NCI-H524 treated with DMSO at 0.1 percent for 48 hours (cell line): ENCODE measurements at places on chromosomes 7 and 10.

GRCh38 chr10:98446151-98446660, 529 bp downstream of the HPS1 start:
- DNase-seq = no peak

- no peak for DNase-seq
These were observed 195.7 kb upstream of the CELF2 start for GRCh38 chr10:10821926-10822325.

DNA sequence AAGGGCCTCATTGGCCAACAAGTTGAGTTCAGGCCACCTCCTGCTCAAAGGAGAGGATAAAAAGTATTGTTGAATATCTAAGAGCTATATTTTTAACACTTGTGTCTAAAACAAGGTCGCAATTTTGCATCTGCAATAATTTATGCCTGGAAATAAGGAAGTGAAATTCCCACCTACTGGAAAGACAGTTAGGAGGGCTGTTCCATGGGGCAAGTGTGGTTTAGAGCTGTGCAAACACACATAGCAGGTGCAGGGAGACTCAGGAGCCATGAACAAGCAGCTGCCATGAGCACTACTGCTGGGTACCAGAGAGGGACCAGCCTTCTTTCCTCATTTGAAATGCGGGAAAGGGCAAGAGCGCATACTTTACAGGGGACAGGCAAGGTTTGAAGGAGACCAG, 35.5 kb upstream of the IKZF1 start:
- no peak for DNase-seq

GRCh38 chr10:16612115-16612980, 90.7 kb upstream of the C1QL3 start:
- no peak for DNase-seq

DNA sequence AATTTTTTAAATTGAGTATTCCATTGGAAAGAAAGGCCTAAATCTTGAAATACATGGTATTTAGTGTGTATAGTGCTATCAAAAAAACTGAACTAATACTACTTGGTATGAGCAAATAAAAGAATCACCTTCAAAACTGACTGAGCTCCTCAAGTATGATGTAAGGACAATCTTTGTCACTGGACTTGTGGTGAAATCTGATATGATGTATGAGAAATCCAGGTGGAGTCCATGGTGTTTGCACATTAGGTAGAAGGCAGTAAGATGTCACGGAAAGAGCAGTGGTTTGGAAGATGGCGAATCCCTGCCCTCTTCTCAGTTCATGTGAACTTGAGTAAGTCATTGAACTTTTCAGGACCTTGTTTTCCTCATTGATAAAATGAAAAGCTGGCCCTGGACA, 62.1 kb upstream of the COL1A2 start:
- DNase-seq = no peak

DNA sequence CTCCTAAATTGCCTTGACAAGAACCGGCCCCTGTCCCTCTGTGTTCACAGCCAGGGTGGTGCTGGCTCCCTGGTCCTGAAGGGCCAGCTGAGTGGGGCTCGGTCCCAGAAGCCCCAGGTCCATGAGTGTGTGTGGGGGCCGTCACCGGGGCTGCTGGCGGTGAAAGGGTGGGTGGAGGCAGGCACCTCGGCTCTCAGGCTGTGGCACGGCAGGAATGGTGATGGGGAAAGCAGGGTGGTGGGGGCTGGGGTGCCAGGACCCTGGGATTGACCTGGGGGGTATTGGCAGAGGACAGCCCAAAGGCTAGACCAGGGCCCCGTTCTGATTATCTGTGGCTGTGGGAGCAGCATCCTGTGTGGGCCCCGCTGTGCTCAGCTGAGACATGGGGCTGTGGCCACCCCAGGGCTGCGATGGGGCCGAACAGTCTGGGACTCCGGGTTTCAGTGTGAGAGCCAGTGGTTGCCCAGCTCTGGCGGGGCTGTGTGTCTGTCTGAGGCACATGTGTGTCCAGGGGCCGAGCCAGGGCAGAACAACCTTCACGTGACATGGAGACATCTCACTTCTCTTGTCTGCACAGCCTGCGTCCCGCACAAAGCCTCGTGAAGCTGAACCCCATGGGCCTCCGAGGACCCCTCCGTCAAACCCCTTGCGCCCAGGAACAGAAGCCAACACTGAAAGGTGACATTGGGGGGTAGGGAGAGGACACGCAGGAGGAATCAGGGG, 144.2 kb downstream of the ELFN1 start:
- DNase-seq = no peak

- DNase-seq = no peak
These were observed 105.2 kb downstream of the MACC1 start for GRCh38 chr7:20111821-20112542.

DNA sequence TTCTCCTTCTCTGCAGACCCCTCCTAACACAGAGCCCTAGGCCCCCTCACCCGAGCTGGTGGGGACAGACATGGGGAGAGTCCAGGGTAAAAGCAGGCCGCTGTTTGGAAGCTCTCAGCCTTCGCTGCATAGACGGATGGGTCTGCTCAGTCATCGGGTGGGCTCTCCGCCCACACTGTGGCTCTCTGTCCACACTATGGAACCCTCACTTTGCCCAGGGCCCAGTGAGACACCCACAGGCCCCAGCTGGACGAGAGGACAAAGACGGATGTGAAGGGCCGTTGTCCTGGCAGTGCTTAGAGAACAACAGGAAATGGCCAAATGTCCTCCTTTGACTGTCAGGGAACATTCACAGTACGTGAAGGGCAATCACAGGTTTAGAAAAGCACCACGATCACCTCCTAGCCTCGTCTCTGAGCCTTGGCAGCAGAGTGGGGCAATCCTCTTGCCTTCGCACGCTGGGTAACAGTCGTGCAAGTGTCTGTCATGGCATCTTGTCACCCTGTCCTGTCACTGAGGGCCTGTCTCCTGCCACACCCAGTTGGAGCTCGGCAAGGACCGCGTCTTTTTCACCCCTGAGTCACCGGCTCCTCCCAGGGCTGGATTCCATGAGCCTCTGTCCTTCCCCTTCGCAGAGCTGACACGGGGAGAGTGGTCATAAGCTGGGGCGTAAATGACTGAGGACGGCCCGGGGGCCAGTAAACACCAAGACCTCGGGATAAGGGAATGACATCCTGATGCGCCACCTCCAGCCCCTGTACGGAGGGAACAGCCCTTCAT, 80.6 kb downstream of the PRKAG2 start:
- no peak for DNase-seq

- DNase-seq = no peak
These were observed 143.5 kb downstream of the ADCY1 start for GRCh38 chr7:45717537-45718235.

GRCh38 chr10:519716-520401, 169.6 kb downstream of the DIP2C start:
- no peak for DNase-seq

- DNase-seq = no peak
These were observed 6.2 kb upstream of the BTBD16 start for GRCh38 chr10:122264931-122265330.

GRCh38 chr7:102834999-102835398, 77.8 kb upstream of the LRRC17 start:
- no peak for DNase-seq

DNA sequence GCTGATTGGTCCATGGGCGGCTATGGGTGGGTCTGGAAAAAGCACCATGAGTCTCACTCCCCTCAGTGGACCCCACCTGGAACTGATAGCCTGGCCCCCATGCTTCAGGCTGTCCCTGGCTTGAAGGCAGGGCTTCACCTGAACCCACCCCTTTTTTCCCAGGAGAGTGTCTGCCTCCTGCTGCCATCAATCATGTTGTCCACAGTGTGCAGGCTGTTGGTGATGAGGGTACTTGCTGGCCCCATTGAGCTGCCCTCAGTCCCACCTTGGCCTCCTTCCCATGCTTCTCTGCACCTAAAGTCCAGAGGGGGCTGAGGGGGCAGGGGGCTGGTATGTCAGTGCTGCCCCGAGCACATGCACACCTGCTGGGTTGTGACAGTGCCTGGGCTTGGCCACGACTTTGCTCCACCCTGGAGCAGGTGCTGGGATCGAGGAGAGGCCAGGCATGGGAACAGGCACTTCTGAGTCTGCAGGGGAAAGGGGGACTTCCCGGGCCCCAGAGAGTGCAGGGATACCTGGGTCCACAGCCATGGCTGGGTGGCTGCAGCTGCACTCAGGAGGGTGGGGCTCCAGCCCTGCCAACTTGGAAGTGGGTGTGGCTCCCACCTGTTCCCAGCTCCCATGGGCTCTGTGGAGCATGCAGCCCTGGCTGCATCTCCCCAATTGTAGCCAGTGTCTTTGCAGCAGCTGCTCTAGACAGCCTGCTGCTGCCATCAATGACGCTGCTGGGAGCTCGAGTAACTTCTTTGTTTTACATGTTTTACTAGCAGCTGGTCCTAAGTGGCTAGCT, 56.9 kb downstream of the ADK start:
- no peak for DNase-seq

DNA sequence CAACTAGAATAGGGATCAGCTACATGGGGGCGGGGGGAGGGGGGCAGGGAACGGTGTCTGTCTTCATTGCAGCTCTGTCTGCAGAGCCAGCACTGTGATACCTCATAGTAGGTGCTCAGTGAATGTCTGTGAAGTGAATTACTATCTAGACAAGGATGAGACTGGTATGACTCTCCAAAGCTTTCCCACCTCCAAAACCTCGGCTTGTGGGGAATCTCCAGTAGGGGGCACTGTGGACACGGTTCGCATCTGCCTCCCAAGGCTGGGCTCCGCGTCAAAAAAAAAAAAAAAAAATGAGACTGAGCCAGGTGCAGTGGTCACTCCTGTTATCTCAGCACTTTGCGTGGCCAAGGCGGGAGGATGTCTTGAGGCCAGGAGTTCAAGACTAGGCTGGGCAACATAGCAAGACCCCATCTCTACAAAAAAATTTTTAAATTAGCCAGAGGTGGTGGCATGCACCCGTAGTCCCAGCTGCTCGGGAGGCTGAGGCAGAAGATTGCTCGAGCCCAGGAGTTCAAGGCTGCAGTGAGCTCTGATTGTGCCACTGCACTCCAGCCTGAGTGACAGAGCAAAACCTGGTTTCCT, 9.6 kb downstream of the TRIM56 start:
- no peak for DNase-seq

GRCh38 chr10:52542906-52543305, 228.8 kb downstream of the DKK1 start:
- DNase-seq = no peak

DNA sequence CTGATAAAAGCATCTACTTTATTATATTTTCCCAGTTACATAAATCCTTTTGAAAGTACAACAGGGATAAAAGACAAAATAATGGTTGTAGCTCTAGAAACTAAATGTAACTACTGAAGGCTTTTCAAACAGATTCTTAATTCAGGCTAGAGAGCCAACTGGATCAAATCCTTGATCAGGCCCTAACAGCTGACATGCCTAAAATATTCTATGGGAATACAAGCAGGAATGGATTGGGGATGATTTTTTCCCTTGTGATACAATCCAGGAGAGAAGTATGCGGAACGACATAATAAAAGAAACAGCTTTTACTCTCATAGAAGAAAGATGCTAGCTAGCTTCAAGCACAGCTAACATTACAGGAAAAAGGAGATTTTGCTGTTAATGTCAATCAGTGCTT, 49.0 kb downstream of the NT5C2 start:
- DNase-seq = no peak

- DNase-seq = no peak
These were observed 222.3 kb upstream of the MGMT start for GRCh38 chr10:129244757-129245156.

GRCh38 chr7:100691676-100692577, 2.1 kb downstream of the GIGYF1 start:
- DNase-seq = no peak

- DNase-seq = no peak
These were observed 60.0 kb upstream of the ACSM6 start for GRCh38 chr10:95133997-95134396.

- no peak for DNase-seq
These were observed 43.2 kb downstream of the HTRA1 start for GRCh38 chr10:122504610-122504950.

DNA sequence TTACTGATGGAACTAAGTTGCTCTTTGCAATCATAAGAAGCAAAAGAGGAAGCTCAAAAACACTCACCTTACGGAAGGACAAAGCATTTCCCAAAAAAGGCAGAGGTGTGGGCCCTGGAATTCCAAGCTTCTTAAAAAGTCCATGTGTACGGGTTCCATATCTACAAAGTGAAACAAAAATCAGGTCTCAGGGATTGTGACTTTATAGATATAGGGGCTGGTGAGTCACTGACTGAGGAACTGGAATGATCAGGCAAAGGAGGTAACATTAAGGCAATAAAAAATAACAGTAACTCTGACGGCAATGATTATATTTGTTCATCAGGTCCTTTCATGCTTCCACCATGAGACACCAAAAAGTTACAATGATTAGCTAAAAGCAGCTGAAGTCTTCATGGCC, 4.0 kb downstream of the CYP3A7 start:
- no peak for DNase-seq

- no peak for DNase-seq
These were observed 49.9 kb downstream of the DNAJC1 start for GRCh38 chr10:21953585-21954057.

DNA sequence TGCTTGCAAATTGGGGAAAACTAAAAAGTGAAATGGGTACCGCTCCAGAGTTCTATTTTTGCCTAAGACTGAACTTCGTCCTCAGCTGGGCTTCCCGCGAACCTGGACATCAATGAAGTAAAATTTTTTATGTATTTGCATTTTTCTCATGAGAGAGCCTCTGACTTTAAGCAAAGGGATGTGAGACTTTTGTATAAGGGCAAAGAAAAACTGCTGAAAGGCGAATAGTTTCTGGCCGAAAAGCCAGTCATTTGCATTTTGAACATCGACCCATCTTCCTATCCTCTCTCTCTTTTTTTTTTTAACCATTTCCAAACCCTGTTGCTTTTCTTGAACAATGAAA, 573 bp downstream of the PMPCB start:
- no peak for DNase-seq

DNA sequence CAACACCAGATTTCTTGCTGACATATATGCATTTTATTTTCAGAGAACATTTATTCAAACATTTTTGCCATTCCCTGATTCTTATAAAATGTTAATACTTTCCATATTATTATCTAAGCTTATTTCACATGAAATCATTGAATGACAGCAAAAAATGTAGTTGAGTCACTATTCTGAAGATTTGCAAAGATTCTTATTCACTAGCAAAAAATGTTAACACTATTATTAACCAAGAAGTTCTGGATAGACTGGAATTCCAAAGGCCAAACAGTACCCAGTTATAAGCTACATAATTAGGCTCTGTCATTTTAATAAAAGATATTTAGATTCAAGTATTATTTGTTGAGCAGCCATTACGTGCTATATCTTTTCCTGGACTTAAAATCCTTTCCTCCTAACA, 4.3 kb downstream of the GSTO2 start:
- DNase-seq = no peak

DNA sequence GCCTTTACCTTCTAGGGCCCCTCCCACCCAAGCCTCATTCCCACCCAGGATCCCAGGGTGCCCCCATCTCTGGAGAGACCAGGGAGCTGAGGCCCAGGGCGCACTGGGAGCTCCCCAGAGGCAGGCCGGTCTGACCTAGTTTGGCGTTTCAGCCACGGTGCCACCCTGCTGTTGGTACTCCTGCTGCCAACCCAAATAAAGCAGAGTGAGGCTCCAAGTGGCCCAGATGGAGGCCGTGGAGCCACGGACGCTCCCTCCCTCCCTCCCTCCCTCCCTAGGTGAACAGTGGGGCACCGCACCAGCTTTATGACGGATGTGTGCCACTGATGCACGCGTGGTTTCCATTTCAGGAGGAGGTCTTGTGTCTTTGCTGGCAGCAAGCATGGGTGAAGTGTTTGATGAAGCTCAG, 1.8 kb downstream of the INPP5A start:
- no peak for DNase-seq
